ENCODE measurements at places on chromosomes 2 and 18. TPM values are rescaled to one million over a fixed set of nuclear protein-coding genes. Genes with fewer than 3 reads are reported as not detected.

ESPNL gene
- under 0.01 TPM for total RNA-seq

C2orf78 gene
- total RNA-seq = not detected

CAPN14 gene
- total RNA-seq = under 0.01 TPM

PREB gene
- 42.0 TPM for total RNA-seq
